RPMI8226 (cell line): ENCODE measurements at places on chromosomes 16 and 17.

DNA sequence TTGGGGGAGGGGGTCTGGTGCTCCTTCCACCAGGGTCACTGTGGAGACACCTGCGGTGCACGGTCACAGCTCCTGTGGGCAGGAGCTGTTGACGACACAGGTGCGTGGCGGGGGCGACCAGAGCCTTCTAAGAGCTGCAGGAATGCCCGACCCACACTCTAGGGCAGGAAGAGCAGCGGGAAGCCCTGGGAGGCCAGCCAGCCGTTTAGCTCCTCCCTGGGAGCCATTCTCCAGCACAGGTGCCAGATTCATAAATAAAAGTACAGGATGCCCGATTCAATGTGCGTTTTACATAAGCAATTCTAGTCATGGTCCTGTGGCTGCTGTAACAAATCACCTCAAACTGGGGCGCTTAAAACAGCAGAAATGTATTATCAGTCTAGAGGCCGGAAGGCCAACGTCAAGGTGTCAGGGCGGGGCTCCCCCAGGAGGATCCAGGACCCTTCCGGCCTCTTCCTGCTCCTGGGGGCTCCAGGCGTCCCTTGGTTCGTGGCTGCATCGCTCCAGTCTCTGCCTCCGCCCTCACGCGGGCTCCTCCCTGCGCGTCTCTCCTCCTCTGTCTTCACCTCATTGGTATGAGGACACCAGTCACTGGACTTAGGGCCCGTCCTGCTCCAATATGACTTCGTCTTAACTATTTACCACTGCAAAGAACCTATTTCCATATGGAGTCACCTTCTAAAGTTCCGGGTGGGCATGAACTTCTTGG, 155.4 kb downstream of the FOXL1 start:
- no peak for DNase-seq

GRCh38 chr17:72136692-72137091, 15.9 kb downstream of the SOX9 start:
- DNase-seq = no peak

DNA sequence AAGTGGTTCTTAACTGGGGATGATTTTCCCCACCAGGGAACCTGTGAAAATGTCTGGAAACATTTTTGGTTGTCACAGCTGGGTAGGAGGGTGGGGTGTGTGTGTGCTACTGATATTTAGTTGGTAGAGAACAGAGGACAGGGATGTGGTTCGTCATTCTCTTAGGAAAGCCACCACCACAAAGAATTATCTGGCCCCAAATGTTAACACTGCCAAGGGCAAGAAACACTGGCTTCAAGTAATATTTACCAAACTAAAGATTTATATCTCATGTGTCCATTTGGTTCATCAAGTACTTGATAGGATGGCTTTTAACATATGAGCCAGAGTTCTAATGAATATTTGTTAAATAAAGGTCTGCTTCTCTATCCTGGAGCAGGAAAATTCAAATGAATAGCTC, 19.5 kb downstream of the MPHOSPH6 start:
- no peak for DNase-seq

- no peak for DNase-seq
Observed at GRCh38 chr16:8696880-8697279, 22.5 kb downstream of the ABAT start.

DNA sequence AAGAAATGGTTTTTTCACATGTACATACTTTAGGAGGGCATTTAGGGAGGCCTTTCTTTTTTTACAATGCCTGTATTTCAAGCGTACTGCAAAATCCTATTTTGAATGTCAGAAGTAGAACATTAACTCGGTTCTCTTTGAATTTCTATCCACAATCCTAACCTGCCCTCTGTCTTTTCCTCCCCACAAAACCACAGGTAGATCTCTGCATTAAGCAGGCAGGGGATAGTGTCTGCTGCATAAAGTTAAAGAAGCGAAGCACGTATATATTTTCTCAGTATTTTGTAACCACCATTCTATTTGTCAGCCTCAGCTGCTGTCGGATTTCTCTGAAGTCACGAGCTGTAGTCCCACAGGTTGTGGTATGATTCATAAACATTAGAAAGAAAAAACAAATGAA, 137.5 kb downstream of the SHISA6 start:
- DNase-seq = no peak

GRCh38 chr16:14491861-14492529, 138.1 kb downstream of the PARN start:
- no peak for DNase-seq

DNA sequence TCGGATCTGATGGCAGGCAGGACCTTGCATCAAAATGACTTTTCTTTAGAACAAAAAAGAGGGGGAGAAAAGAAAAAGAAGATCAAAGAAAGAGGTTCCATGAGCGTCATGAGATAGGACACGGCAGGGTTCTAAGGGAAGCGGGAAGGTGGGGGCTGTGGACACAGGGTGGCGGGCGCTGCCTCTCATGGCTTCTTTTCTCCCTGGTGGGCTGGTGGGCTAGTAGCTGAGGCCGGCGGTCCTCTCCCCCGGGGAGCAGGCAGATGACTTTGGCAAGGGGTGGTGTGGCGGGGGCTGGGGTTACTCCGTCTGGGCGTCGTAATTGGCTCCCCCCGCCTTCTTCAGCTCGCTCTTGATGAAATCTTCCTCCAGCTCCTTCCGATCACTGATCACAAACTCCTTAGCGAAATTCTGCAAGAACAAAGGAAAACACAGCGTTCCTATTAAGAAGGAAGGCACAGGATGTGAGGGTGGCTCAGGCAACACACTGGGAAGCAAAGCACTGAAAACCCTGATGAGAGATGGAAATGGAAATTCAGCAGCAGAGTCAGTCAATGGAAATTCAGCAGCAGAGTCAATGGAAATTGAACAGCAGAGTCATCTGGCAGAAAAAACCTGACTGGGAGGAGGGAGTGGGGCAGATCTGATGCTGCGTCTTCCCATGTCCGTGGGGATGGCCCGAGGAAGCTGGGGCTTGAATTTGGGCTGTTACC, 51.2 kb downstream of the COTL1 start:
- DNase-seq = no peak
